ENCODE measurements at places on chromosomes 5 and 9.

DNA sequence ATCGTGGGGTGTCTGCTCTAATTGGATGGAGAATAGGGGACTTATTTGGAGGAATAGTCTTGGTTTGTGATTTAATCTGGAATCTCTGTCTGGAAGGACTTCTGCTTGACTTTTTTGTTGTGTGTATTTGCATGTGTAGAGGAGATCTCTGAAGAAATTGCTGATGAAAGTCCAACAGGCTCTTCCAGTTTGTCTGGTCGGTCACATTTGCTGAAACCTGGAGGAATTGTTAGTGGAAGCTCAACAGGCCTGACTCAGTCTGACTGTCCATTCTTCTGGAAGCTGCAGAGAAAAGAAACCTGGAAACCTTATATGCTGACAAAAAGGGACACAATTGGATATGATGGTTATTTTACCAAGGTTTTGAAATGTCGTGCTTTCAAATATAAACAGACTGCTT is 33.4 kb upstream of the TENT2 start:
- DNase-seq: no peak

GRCh38 chr5:170540271-170540670 is 36.5 kb downstream of the KCNIP1 start:
- no peak for DNase-seq

DNA sequence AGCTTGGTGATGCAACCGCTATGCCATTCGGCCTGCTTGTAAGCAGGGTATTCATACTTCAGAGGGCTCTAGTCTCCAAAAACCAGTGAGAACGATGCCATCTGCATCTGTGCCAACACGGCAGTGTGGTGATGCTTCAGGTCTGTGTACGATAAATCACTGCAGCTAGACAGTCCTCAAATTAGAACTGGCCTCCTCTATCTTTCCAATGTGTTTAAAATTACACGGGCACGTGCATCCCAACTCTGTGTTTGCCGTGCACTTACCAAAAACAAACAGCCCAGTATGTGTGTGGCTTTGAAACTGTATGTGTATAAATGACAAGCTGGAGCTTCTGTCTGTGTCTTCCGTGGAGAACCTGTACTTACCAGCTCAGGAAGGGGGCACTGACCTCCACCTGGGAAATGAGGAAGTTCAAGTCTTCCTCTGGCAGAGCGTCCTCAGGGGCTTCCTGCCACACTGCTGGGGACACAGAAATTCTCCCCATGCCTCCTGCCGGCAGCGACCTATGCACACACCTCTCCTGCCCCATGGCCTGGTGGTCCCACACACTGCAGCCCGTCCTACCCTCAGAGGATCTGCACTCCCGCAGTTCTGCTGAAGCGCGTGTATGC is 12.3 kb downstream of the MED10 start:
- no peak for DNase-seq

- DNase-seq: no peak
Observed at GRCh38 chr5:1380910-1381309, 36.0 kb upstream of the CLPTM1L start.

- DNase-seq: no peak
Observed at GRCh38 chr5:162299793-162300192, 232.2 kb downstream of the GABRG2 start.

- no peak for DNase-seq
Observed at GRCh38 chr5:145062280-145063062, 772.7 kb downstream of the PRELID2 start.

DNA sequence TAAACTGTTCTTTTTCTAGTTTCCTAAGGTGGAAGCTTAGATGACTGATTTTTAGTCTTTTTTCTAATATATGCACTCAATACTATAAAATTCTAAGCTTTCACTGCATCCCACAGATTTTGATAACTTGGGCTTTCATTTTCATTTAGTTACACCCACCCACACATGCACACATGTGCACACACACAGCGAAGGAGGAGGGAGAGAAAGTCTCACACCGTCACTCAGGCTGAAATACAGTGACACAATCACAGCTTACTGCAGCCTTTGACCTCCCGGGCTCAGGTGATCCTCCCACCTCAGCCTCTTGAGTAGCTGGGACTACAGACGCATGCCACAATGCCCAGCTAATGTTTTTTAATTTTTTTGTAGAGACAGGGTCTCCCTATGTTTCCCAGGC is 96.5 kb downstream of the SMIM23 start:
- no peak for DNase-seq

- DNase-seq: no peak
Observed at GRCh38 chr5:56810826-56811225, 4.5 kb upstream of the MAP3K1 start.

GRCh38 chr9:134526584-134527477 is 114.8 kb upstream of the COL5A1 start:
- no peak for DNase-seq

GRCh38 chr5:172079876-172080275 is 73.4 kb upstream of the FBXW11 start:
- no peak for DNase-seq

- peak; percentile 13 for DNase-seq
Observed at GRCh38 chr5:138282920-138283742, 8.7 kb upstream of the GFRA3 start.

DNA sequence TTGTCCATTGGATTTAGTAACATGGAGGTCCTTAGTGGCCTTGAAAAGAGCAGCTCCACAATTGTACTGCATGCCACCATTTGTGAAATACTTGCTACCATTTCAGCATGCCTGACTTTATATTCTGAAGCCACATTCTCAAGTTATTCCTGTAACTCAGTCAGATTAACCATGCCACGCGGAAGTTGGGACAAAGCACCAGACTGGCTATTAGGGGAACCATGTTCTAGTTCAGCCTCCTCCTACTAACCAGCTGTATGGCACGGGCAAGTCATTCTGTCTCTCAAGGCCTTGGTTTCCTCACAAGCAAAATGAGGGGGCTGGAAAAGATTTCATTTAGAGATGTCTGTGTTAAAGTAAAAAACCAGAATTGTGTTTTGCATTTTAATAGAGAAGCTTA is 418.0 kb downstream of the PLK2 start:
- DNase-seq: no peak

DNA sequence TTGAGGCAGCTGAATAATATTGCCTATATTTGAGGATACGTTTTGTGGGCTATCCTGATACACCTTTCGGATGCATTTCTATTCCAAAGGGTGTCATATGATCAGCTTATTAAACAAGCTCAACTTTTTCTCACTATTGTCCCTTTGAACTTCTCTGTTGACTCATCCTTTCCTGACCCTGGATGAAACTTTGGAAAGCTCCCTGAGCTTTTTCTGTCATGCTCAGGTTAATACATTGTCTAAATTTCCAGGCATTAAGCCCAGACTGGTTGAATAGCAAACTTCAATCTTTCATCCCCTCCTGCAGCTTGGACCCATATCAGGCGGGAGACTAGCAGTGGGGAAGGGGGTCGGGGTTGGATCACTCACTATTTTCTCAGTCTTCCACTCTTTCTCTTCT is 104.9 kb upstream of the PTPN3 start:
- no peak for DNase-seq

DNA sequence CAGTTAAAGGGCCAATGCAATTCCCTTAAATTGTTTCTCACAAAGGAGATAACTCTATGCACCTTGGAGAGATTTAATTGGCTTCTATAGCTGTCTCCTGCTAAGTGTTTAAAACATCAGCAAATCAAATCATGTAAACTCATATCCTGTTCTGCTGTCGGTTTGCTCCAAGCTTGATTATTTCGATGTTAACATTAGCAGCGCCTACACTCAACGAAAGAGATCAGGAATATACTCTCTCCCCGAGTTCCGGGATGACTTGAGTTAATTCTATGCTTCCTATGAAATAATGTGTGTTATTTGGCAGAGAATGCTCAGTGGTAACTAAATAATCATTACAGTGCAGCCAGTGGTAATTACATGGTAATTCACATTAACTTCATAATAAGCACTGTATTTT is 338.6 kb downstream of the EBF1 start:
- no peak for DNase-seq

- no peak for DNase-seq
Observed at GRCh38 chr5:14834584-14835550, 36.7 kb downstream of the ANKH start.

DNA sequence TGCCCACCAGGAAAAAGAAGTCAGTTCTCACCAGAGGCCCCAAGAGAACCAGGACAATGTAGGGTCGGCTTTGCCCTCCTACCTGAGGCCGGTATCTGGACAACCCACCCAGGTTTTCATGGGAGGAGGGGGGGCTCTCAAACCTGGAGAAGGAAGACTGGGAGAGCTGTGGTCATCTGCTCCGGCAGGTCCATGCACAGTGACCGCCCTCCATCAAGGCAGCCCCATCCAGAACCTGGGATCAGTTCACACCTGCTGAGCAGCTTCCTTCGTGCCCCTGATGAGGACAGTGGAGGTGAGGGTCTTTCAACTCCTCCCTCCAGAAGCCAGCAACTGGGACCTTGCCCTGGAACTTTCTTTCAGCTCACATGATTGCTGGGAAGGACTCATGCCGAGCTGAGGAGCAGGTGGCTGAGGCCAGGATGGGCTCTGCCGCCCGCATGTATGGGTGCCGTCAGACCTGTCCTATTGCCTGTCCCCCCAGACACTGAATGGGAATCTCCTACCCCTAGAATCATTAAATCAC is 20.8 kb upstream of the FIBCD1 start:
- DNase-seq: no peak

DNA sequence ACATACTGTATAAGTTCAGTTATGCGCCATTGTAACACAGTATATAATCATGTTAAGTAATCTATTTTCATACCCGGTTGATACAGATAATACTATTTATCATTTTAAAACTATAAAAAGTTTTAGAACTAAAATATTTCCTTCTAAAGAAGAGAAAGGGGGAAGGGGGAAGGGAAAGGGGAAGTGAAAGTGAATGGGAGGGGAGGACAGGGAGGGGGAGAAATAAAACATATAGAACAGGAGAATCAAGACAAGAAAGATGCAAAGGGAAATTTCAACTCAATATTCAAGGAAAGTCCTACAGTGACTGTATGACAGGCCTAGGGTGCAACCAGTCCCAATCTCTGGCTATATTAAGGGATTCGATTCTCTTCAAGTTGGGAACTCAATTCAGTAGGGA is 1278.8 kb downstream of the MAT2B start:
- no peak for DNase-seq

Measured in smooth muscle cell of the brain vasculature (primary cell).